Stimulated activated CD8-positive, alpha-beta memory T cell treated with anti-CD3 and anti-CD28 coated beads, Interleukin-4, amount 100 ng/mL, for 1 hour (primary cell): ENCODE measurements at places on chromosomes 4 and X.

GRCh38 chrX:115616943-115617563 lies 56.1 kb downstream of the PLS3 start:
- no peak for DNase-seq

DNA sequence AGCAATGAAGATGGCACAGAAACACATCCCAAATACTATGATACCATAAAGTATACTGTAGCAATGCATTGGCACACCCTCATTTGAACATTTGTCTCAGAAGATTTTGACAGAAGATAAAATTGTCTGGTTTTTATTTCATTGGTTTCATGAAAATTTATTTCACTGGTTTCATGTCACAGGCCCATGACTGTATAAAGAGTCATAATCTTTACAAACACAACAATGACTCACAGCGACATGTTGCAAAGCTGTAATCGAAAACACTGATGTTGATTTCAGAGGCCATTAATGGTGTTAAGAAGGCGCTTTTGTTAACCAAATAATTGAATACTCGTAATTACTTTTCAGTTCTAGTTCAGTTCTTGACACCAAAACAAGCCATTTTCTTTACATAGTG lies 8.1 kb upstream of the DTHD1 start:
- no peak for DNase-seq

DNA sequence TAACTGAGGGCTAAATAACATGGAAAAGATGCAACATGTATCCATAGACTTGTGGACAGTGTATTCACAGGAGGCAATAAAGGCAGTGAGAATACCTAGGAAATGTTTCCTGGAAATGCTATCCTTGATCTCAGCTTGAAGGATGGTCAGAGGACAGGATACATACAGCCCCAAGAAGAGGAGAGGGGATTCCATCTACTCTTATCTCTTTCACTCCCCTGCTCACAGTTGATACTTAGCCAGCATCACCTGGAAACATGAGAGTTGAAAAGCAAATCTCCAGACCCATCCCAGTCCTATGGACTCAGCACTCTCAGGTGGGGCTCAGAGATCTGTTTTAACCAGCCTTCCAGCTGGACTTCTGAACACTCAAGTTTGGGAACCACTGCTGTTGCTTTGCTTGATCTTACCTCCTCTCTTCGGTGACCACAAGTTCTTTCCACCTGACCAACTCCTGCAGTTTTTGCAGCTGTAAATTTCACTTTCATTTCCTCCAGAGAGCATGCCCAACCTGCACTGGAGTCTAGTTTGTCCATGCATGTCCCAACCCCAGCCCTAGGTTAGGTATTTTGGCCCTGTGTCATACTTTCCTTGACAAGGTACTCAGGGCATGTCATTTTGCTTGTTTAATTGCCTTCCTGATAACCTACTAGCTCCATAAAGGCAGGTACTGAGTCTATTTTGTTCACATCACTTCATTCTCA lies 10.4 kb downstream of the RELL1 start:
- no peak for DNase-seq

DNA sequence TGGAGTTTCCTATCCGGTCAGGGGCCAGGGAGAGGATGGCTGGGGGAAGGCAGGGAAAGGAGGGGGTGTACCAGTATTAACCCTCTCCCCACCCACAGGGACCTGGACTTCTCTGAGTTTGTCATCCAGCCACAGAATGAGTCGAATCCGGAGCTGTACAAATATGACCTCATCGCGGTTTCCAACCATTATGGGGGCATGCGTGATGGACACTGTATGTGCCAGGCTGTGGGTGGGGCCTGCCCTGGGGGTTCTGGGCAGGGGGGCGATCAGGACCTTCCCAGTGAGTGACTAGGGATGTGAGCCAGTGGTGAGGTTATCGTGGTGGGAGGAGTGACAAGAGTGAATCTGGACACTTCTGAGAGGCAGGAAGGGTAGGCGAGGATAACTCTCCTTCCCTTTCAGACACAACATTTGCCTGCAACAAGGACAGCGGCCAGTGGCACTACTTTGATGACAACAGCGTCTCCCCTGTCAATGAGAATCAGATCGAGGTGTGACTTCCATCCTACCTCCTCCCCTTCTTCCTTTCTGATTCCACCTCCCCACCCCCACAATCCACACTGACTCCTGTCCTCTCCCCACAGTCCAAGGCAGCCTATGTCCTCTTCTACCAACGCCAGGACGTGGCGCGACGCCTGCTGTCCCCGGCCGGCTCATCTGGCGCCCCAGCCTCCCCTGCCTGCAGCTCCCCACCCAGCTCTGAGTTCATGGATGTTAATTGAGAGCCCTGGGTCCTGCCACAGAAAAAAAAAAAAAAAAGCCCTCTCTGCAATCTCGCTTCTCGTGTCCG lies 14.6 kb downstream of the USP11 start:
- no peak for DNase-seq

- no peak for DNase-seq
Observed at GRCh38 chrX:24229976-24230375, 80.4 kb downstream of the ZFX start.

GRCh38 chr4:108821351-108821930 lies 58.6 kb upstream of the ETNPPL start:
- no peak for DNase-seq

DNA sequence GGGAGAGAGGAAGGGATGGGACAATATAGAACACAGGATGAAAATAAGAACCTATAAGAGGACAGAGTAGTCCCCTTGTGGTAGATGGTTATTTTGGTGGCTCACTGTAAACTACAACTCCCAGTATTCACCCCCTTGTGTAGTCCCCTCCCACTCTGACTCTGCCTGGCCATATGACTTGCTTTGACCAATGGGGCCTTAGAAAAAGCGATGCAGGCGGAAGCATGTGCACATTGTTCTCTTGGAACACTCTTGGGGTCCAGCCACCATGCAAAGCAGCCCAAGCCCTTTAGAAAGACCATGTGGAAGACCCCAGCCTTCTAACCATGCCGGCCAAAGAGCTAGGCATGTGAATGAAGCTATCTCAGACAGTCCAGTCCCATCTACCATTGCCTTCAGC lies 415.0 kb downstream of the BCOR start:
- no peak for DNase-seq

DNA sequence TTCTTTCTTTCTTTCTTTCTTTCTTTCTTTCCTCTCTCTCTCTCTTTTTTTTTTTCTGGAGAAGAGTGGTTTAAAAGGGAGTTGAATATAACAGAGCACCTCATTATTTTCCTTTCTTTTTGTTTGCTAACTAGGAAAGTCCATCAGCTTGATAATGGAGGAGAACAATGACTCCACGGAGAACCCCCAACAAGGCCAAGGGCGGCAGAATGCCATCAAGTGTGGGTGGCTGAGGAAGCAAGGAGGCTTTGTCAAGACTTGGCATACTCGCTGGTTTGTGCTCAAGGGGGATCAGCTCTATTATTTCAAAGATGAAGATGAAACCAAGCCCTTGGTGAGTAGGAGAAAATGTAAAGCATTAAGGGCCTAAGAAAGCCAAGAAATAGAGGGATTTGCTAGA lies 95.4 kb downstream of the ARHGAP24 start:
- no peak for DNase-seq

DNA sequence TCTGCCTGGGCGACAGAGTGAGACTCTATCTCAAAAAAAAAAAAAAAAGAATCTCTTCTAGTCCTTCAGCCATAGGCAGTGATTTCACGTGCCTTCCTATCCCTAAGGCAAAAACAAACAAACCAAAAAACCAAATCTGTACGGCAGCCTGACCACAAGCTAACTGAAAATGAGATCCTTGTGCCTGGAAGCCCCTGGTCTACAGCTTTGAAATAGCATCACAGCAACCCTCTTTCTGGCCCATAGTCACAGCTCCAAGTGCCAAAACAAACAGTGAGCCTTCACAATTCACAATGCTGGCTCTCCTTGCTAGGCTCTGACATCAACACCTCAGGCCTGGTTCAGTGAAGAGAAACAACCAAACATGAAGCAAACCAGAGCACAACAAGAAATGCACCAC lies 46.1 kb downstream of the TMEM150C start:
- no peak for DNase-seq

- DNase-seq, result no peak
Observed at GRCh38 chr4:40530961-40531635, 98.6 kb downstream of the RBM47 start.

GRCh38 chrX:130051176-130051845 lies 59.0 kb downstream of the ELF4 start:
- no peak for DNase-seq

- no peak for DNase-seq
Observed at GRCh38 chr4:62670514-62670913, 1470.4 kb downstream of the ADGRL3 start.

DNA sequence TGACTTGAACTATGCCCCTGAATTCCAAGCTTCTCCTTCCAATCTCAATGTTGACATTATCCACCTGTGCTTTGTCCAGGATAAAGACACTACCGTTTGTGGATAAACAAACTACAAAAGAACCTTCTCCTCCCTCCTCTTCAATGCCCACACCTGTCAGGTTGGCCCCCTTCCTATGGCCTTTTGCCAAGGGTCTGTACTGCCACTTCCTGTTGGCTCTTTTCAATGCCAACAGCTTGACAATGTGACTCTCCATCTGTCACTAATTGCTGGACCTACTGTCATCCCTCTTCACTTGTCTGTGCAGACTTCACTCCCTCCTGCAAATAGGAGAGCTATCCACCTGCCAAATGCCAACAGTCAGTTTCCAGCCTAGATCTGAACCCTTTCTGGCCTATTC lies 35.8 kb upstream of the MID1 start:
- no peak for DNase-seq

GRCh38 chrX:12327836-12328235 lies 189.6 kb downstream of the FRMPD4 start:
- no peak for DNase-seq

DNA sequence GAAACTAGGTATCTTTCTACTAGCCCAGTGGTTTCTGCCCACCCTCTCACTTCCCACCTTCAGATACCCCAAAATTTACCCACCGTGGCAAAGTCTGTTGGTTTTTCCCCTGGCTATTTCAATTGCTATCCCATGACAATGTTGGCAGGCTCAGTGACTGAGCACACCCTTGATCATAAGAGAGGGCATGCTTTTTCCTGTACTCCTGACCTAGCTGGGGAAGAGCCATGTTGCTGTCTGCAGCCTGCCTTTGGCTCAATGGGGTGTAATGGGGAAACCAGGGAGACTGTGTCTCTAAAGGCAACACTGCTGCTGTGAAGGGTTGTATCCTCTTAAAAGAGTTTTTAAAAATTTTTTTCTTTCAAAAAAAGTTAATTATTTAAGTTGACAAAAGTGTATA lies 90.4 kb upstream of the CITED1 start:
- no peak for DNase-seq

- DNase-seq, result no peak
Observed at GRCh38 chr4:42781315-42781714, 111.2 kb upstream of the GRXCR1 start.

DNA sequence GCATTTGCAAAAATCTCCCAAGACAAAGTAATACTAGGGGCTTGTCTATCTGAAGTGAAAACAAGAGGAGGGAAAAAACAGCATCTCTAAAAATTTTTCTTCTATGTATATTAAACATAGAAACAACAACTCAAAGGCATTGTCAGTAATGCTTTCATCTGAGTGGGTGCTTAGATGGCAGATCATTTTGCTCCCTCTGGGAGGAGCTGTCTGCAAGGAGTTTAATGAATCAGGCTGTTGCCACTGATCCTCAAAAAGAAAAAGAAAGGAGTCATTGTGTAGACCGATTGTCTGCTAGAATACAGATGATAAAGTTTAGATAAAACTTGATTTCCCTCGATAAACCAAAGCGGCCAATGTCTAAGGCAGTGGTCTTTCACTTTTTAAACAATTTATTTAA lies 49.7 kb upstream of the KLHL8 start:
- DNase-seq, result no peak

DNA sequence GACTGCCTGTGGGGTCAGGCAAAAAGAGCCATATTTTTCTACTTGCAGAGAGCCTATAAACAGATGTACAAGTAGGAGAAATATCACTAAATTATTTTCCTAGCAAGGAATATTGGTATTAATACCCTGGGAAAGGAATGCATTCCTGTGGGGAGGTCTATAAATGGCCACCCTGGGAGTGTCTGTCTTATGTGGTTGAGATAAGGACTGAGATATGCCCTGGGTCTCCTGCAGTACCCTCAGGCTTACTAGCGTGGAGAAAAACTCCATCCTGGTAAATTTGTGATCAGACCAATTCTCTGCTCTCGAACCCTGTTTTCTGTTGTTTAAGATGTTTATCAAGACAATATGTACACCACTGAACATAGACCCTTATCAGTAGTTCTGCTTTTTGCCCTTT lies 35.4 kb downstream of the C4orf33 start:
- DNase-seq, result no peak

DNA sequence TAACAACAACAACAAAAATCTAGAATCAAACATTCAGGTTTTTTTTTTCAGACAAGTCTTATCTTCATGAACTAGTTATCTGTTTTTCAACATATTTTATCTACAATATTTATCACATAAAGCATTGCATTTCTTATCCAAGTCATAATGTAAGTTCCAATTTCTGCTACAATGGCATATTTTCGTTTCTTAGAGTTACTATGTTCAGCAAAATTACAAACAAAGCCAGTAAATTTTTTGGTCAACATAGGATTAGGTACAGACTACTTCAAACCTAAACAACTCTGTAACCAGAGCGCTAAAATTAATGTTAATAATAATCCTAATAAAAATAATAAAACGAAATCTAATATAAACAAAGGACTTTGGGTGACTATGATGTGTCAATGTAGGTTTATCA lies 165.4 kb upstream of the TACR3 start:
- DNase-seq, result no peak
